Stimulated activated CD8-positive, alpha-beta memory T cell treated with anti-CD3 and anti-CD28 coated beads, Interleukin-7, amount 100 ng/mL, for 48 hours (primary cell): ENCODE measurements at places on chromosomes 3 and 15.

- DNase-seq = no peak
Measured at GRCh38 chr15:28020644-28021043, 78.5 kb downstream of the OCA2 start.

GRCh38 chr3:17030438-17030837 is 145.7 kb downstream of the PLCL2 start:
- DNase-seq = no peak

GRCh38 chr15:71779073-71779797 is 31.1 kb upstream of the NR2E3 start:
- DNase-seq = no peak

- no peak for DNase-seq
Measured at GRCh38 chr3:186097317-186097662, 11.6 kb downstream of the ETV5 start.

GRCh38 chr15:33131552-33132232 is 62.8 kb downstream of the FMN1 start:
- no peak for DNase-seq

- no peak for DNase-seq
Measured at GRCh38 chr15:100694381-100695021, 92.1 kb downstream of the ASB7 start.

GRCh38 chr3:36707623-36708409 is 56.5 kb downstream of the DCLK3 start:
- DNase-seq = no peak
